ENCODE measurements at places on chromosomes 6 and 20.

GRCh38 chr20:51237278-51237677 is 214.4 kb upstream of the KCNG1 start:
- no peaks in the 10 kb centered on the region for H3K36me3 ChIP-seq
- H3K4me1 ChIP-seq: no peaks in the 10 kb centered on the region
- H3K27ac ChIP-seq: no peak overlapping the region
- no peak overlapping the region for H3K4me3 ChIP-seq

GRCh38 chr6:5208057-5208456 is 52.7 kb downstream of the LYRM4 start:
- no peaks in the 10 kb centered on the region for H3K4me1 ChIP-seq
- H3K4me3 ChIP-seq: no peak overlapping the region
- H3K27me3 ChIP-seq: no peaks in the 10 kb centered on the region
- DNase-seq: no peak

DNA sequence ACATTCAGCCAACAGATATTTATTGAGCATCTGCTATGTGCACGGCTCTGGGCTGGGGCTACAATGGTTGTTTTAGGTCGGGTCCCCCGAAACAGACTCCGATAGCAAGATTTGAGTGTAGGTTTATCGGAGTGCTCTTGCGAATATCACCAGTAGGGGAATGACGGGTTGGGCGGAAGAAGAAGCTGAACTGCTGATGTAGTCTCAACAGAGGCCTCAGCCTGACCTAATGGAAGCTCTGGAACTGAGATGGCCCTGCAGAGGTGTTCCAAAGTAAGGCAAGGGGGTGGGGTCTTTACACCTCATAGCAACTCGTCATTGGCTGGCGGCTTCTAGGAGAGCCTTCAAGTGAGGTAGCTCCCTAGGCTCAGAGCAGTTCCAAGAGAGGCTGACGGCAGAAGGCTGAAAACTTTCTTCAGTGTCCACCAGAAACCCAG is 1.1 kb downstream of the L3MBTL1 start:
- no peak overlapping the region for H3K27ac ChIP-seq
- peaks cover 7% of the 10 kb centered on the region for H3K4me1 ChIP-seq
- DNase-seq: no peak
- no peaks in the 10 kb centered on the region for H3K27me3 ChIP-seq
- H3K36me3 ChIP-seq: no peaks in the 10 kb centered on the region

DNA sequence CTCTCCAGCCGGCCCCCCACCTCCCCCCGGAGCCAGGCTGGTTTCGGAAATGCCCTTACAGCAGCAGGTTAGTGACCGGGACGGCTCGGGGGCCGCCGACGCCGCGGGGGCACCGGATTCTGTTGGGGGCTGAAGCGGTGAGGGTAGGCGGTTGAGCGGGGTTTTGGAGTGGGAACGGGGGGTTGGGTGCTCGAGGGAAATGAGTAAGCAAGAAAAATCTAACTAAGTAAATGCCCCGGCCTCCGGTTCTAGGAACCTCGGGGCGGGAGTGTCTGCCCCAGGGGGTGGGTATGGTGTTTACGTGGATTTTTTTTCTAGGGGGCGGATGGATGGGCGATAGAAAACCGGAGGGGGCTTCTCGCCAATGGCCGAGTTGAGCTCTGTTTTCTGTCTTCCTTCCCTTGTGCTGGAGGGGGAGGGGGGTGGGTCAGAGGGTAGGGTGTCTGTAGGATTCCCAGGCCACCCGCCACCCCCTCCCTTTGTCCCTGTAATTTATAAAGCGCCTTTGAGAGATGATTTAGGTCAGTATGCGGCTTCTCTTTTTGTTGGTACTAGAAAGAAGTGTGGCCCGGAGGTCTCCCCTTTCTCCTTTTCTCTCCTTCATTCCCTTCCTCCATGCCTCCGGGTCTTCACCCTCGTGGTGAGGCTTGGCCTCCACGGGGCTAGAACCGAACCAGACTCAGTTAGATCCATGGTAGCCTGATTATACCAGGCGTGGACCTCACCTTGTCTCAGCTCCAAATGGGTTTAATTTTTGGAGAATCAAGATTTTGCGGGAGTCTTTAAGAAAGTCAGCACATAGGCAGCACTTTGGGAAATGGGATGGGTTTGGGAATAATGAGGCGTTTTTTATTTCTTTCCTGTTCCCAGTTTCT is 2.3 kb downstream of the E2F3 start:
- H3K27me3 ChIP-seq: no peaks in the 10 kb centered on the region
- peak; percentile 79 for DNase-seq
- H3K27ac ChIP-seq: peak overlapping the region; percentile 96
- peaks cover 53% of the 10 kb centered on the region for H3K4me1 ChIP-seq
- H3K36me3 ChIP-seq: peaks cover 38% of the 10 kb centered on the region

DNA sequence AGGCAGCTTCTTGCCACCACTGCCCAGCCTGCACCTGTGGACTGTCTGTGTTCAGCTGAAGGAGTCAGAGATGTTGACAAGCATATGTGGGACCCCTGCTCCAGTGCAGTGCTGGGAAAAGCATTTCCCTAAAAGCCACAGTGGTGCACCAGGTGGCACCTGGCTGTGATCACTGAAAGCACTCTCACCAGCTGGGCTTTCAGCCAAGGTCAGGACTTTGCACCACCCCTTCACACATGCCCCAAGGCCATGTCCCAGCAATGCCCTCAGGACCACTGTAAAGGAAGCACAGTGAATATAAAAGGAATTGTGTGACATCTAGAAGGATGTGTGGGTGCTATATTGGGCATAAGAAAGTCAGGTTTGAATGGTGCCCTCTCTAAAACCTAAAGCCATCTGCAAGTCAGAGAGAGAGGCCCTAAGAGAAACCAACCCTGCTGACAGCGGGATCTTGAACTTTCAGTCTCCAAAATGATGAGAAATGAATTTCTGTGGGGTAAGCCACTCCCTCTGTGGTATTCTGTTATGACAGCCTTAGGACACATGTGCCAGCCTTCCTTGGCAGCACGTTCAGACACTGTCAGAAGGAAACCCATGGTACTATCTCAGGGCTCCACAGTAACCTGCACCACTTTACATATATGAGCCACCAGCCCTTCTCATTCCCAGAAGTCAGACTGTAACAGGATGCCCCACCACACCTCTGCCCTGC is 30.7 kb downstream of the CBLN4 start:
- H3K36me3 ChIP-seq: no peaks in the 10 kb centered on the region
- no peak for DNase-seq
- no peaks in the 10 kb centered on the region for H3K4me1 ChIP-seq
- H3K27ac ChIP-seq: no peak overlapping the region

GRCh38 chr6:116221067-116221466 is 32.8 kb downstream of the TSPYL4 start:
- H3K4me1 ChIP-seq: no peaks in the 10 kb centered on the region
- no peaks in the 10 kb centered on the region for H3K27me3 ChIP-seq
- no peak for DNase-seq

DNA sequence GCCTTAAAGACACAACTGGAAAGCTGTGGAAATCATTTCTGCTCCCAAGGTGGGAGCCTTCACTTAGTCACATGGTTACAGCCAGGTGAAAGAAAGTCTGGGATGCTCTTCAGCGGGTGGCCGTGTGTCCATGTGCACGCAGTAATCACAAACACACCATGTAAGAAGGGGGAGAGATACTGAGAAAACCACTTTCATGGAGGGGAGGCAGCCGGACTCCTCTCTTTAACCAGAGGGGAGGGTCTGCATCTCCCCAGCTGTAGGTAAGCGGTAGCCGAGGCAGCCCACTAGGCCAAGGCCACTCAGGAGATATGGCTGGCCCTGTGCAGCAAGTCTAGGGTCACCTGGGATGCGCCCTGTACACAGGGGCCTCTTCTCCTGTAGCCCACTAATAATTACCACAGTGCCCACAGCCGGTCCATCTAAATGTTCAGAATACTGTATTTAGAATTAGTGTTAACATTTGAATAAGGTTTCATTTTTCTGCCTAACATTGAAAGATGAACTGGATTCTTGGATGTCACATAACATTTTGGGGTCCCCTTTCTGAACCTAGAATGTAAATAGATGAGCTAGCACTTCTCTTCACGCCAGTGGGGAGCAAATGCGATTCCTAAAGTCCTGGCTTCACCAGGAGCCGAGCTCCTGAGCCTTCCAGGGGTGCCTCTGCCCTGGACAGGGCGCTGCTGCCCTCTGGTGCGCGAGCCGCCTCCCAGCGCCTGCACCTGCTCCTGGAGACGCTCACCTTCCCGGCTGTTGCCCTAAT is 15.9 kb downstream of the GPR31 start:
- no peaks in the 10 kb centered on the region for H3K36me3 ChIP-seq
- peak; percentile 37 for DNase-seq
- peaks cover 13% of the 10 kb centered on the region for H3K27me3 ChIP-seq
- H3K4me1 ChIP-seq: no peaks in the 10 kb centered on the region
- no peak overlapping the region for H3K4me3 ChIP-seq

DNA sequence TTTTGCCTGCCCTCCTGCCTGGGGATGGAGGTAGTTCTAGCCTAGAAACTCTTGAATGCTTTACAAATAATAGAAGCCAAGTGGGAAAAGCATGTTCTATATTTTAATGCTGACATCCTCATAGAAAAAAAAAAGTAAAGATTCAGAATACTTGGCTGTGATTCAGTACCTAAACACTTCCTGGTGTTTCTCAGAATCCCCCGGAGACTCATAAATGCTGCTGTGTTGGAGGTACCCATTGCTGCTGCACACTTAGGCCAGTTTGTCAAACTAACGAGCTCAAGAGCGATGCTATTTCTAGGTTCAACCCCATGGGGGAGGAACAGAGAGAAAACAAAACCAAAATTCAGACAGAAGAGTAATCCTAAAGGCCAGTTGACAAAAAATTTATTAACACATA is 38.8 kb upstream of the ZFP64 start:
- H3K4me1 ChIP-seq: no peaks in the 10 kb centered on the region
- no peak overlapping the region for H3K27ac ChIP-seq
- no peak for DNase-seq
- peaks cover 7% of the 10 kb centered on the region for H3K27me3 ChIP-seq
- no peaks in the 10 kb centered on the region for H3K36me3 ChIP-seq

GRCh38 chr6:169722362-169723199 is 1.7 kb downstream of the PHF10 start:
- H3K4me3 ChIP-seq: peak overlapping the region; percentile 74
- H3K36me3 ChIP-seq: peaks cover 17% of the 10 kb centered on the region

DNA sequence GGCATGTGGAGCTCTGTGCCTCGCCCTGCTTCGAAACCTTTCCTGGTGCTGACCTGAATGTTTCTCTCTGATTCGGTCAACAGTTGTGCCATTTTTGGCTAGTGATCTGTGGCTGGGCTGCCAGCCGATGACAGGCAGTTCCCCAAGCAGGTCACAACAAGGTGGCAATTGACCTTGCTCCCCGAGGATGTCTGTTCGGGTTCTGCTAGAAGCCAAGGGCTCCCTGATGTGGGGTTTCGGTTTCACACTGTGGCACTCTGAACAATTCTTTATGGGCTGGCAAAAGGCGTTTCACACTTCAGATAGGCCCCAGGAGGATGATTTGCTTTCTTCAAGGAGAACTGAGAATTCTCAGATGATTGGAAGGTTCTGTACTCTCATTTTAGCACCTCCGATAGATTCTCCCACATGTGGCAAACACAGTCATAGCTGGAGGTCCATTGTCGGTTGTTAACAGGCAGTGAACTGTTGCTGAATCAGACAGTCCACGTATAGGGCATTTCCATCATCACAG is 135.6 kb downstream of the SLC24A3 start:
- DNase-seq: no peak
- H3K36me3 ChIP-seq: no peaks in the 10 kb centered on the region
- no peaks in the 10 kb centered on the region for H3K4me1 ChIP-seq
- no peaks in the 10 kb centered on the region for H3K27me3 ChIP-seq
